ENCODE measurements at places on chromosomes 12 and 14. TPM values are rescaled to one million over a fixed set of nuclear protein-coding genes. Genes with fewer than 3 reads are reported as not detected.

The IGF1 gene
- polyA plus RNA-seq = 4.0 TPM

The CIT gene
- polyA plus RNA-seq = 2.8 TPM

The MDGA2 gene
- polyA plus RNA-seq = not detected

The SRRM4 gene
- 0.25 TPM for polyA plus RNA-seq

The C1S gene
- 161 TPM for polyA plus RNA-seq

The MYL2 gene
- 38.0 TPM for polyA plus RNA-seq

The CCDC196 gene
- not detected for polyA plus RNA-seq

The KRT85 gene
- not detected for polyA plus RNA-seq

The MANSC4 gene
- not detected for polyA plus RNA-seq

The PRB2 gene
- not detected for polyA plus RNA-seq

The TC2N gene
- polyA plus RNA-seq = 34.2 TPM

The PSME2 gene
- 302 TPM for polyA plus RNA-seq

The ASB2 gene
- polyA plus RNA-seq = 17.1 TPM

The TAS2R20 gene
- 0.35 TPM for polyA plus RNA-seq

The AKT1 gene
- polyA plus RNA-seq = 100 TPM

The ZDHHC22 gene
- polyA plus RNA-seq = not detected

The CLEC1A gene
- 1.1 TPM for polyA plus RNA-seq

The SINHCAF gene
- polyA plus RNA-seq = 19.1 TPM

The OR4E2 gene
- polyA plus RNA-seq = not detected

The CLEC6A gene
- not detected for polyA plus RNA-seq

The DNAI7 gene
- polyA plus RNA-seq = not detected

The TAS2R30 gene
- not detected for polyA plus RNA-seq

The TCL1A gene
- polyA plus RNA-seq = 6.5 TPM

The PRKAB1 gene
- polyA plus RNA-seq = 30.7 TPM

The GUCY2C gene
- polyA plus RNA-seq = 0.31 TPM

The NEUROD4 gene
- not detected for polyA plus RNA-seq

The CIROP gene
- polyA plus RNA-seq = not detected

The FAM181A gene
- polyA plus RNA-seq = not detected

The PMEL gene
- 1.3 TPM for polyA plus RNA-seq

The PZP gene
- not detected for polyA plus RNA-seq

The ITGB7 gene
- polyA plus RNA-seq = 1.7 TPM

The ASCL1 gene
- polyA plus RNA-seq = 0.37 TPM

The GPRC5A gene
- polyA plus RNA-seq = 4.0 TPM

The IAPP gene
- polyA plus RNA-seq = not detected

The CISTR gene
- not detected for polyA plus RNA-seq

The GPRC5D gene
- polyA plus RNA-seq = not detected

The NKX2-1 gene
- polyA plus RNA-seq = not detected

The LRRIQ1 gene
- polyA plus RNA-seq = not detected

The KLRD1 gene
- 1.5 TPM for polyA plus RNA-seq

The CDK2 gene
- 17.5 TPM for polyA plus RNA-seq

The PPP1R36 gene
- polyA plus RNA-seq = 3.2 TPM

Data from stomach (tissue), 19 donors.